ENCODE measurements at places on chromosomes 1 and 21. TPM values are rescaled to one million over a fixed set of nuclear protein-coding genes. Genes with fewer than 3 reads are reported as not detected.

AUNIP gene
- polyA plus RNA-seq, result 9.9 TPM

BCAR3 gene
- 123 TPM for polyA plus RNA-seq

C4BPB gene
- not detected for polyA plus RNA-seq

TCHH gene
- 0.02 TPM for polyA plus RNA-seq

PRDX1 gene
- 674 TPM for polyA plus RNA-seq

EXO5 gene
- 10.1 TPM for polyA plus RNA-seq

CFAP74 gene
- not detected for polyA plus RNA-seq

ANGPTL3 gene
- not detected for polyA plus RNA-seq

SPRR1A gene
- not detected for polyA plus RNA-seq

L1TD1 gene
- polyA plus RNA-seq, result 0.37 TPM

EDN2 gene
- 1.4 TPM for polyA plus RNA-seq

CLDN14 gene
- not detected for polyA plus RNA-seq

S100A12 gene
- polyA plus RNA-seq, result 1.0 TPM

PARK7 gene
- polyA plus RNA-seq, result 361 TPM

CLCA2 gene
- 220 TPM for polyA plus RNA-seq

RPE65 gene
- polyA plus RNA-seq, result not detected

LRRC53 gene
- not detected for polyA plus RNA-seq

CHIA gene
- not detected for polyA plus RNA-seq

TNFRSF14 gene
- polyA plus RNA-seq, result 19.6 TPM

DNAH14 gene
- 3.9 TPM for polyA plus RNA-seq

SH2D1B gene
- polyA plus RNA-seq, result 0.05 TPM

CLDN17 gene
- polyA plus RNA-seq, result not detected

TMPRSS3 gene
- polyA plus RNA-seq, result not detected

KRTAP12-2 gene
- not detected for polyA plus RNA-seq

XCL2 gene
- polyA plus RNA-seq, result not detected

NGF gene
- not detected for polyA plus RNA-seq

CD53 gene
- polyA plus RNA-seq, result 0.24 TPM

GBP7 gene
- not detected for polyA plus RNA-seq

IQCC gene
- 3.4 TPM for polyA plus RNA-seq

KIF14 gene
- 5.3 TPM for polyA plus RNA-seq

SPATA6 gene
- 1.3 TPM for polyA plus RNA-seq

SELENBP1 gene
- polyA plus RNA-seq, result not detected

SLC1A7 gene
- polyA plus RNA-seq, result not detected

ANKRD34A gene
- 1.1 TPM for polyA plus RNA-seq

S100A7 gene
- 1.1 TPM for polyA plus RNA-seq

OLIG1 gene
- polyA plus RNA-seq, result not detected

DNASE2B gene
- polyA plus RNA-seq, result not detected

ELAPOR1 gene
- 0.95 TPM for polyA plus RNA-seq

PTBP2 gene
- 5.3 TPM for polyA plus RNA-seq

ATP1A2 gene
- not detected for polyA plus RNA-seq

DDR2 gene
- polyA plus RNA-seq, result 3.2 TPM

LRRC47 gene
- polyA plus RNA-seq, result 19.8 TPM

PALMD gene
- 1.7 TPM for polyA plus RNA-seq

HES2 gene
- 29.0 TPM for polyA plus RNA-seq

CDKN2C gene
- 5.1 TPM for polyA plus RNA-seq

KRTAP13-2 gene
- polyA plus RNA-seq, result not detected

BTBD19 gene
- polyA plus RNA-seq, result 4.6 TPM

FALEC gene
- not detected for polyA plus RNA-seq

ADGRL4 gene
- not detected for polyA plus RNA-seq
